ENCODE measurements at places on chromosomes 5 and 9. TPM values are rescaled to one million over a fixed set of nuclear protein-coding genes. Genes with fewer than 3 reads are reported as not detected.

GRCh38 chr5:171221916-171222315 is 87.1 kb upstream of the TLX3 start:
- H3K36me3 ChIP-seq = no peaks in the 10 kb centered on the region
- DNase-seq = no peak
- no peaks in the 10 kb centered on the region for H3K4me1 ChIP-seq
- no peak overlapping the region for H3K27ac ChIP-seq
- H3K27me3 ChIP-seq = no peaks in the 10 kb centered on the region

DNA sequence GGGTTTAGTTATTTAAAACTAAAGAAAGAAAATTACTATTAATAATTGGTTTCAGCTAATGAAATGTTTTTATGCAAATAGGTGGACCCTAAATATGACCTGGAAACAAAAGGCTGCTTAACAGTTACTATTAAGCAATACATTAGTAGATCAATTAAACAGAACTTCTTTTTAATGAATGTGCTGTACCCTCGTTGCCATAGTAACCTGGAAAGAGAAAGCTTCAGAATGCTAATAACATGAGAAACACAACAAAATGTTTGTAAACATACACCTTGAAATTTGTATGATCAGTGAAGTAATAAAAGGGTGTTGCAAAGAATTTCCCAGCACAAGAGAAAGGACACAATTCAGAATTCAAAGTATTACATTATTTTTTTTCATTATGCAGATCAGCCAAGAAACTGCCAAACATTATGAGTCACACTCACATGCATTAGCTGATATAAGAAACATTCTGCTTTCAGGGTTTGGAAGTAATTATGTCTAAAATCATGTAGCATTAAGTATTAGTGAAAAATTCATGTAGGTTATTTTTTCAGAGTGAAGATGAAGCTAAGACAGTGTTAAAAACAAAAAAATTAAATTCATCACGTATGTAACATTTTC is 348.3 kb downstream of the ISL1 start:
- no peaks in the 10 kb centered on the region for H3K27me3 ChIP-seq
- no peaks in the 10 kb centered on the region for H3K36me3 ChIP-seq
- H3K4me3 ChIP-seq = no peak overlapping the region
- H3K4me1 ChIP-seq = no peaks in the 10 kb centered on the region
- H3K27ac ChIP-seq = no peak overlapping the region
- DNase-seq = no peak

- peaks cover 5% of the 10 kb centered on the region for H3K4me1 ChIP-seq
- no peak overlapping the region for H3K4me3 ChIP-seq
- H3K27me3 ChIP-seq = peaks cover 34% of the 10 kb centered on the region
- H3K27ac ChIP-seq = no peak overlapping the region
- DNase-seq = no peak
Observed at GRCh38 chr9:124041817-124042116, 30.2 kb downstream of the LHX2 start.

GRCh38 chr9:136087741-136088480 is 7.2 kb downstream of the NACC2 start:
- H3K36me3 ChIP-seq = no peaks in the 10 kb centered on the region
- H3K4me3 ChIP-seq = no peak overlapping the region
- no peak for DNase-seq

IGFBPL1 gene
- 6.0 TPM for total RNA-seq

FOXI1 gene
- 0.14 TPM for total RNA-seq

RMI1 gene
- 7.9 TPM for total RNA-seq

FAM153A gene
- 0.19 TPM for total RNA-seq

HINT2 gene
- 68.4 TPM for total RNA-seq

SLC36A3 gene
- total RNA-seq = not detected

IL7R gene
- 167 TPM for total RNA-seq
